ENCODE measurements at places on chromosomes 16 and 17.
A peak's percentile ranks its signal among the peaks of the same experiment; 100 is the strongest.

- DNase-seq = no peak
Observed at GRCh38 chr16:49923411-49923810, 67.5 kb upstream of the ZNF423 start.

- no peak for DNase-seq
Observed at GRCh38 chr17:83030432-83030831, 49.0 kb upstream of the METRNL start.

- DNase-seq = no peak
Observed at GRCh38 chr17:15348021-15348420, 6.6 kb upstream of the TEKT3 start.

DNA sequence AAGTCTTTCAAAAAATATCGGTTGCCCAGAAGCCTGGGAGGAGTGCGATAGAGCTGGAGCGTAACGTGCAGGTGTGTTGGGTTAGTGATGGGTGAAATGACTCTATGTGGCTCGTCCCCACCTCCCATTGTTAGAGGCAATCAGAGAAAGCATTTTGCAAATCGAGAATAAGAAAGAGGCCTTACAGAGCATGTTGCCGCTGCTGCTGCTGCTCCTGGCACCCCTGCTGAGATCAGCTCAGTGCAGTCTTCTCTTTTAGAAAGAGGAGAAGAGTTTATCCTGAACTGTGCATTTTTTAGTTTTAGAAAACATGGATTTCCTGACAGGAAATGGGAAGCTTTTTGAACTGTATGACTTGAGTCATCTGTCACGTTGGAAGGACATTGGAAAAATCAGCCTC, 774.5 kb upstream of the RBFOX1 start:
- DNase-seq = no peak

DNA sequence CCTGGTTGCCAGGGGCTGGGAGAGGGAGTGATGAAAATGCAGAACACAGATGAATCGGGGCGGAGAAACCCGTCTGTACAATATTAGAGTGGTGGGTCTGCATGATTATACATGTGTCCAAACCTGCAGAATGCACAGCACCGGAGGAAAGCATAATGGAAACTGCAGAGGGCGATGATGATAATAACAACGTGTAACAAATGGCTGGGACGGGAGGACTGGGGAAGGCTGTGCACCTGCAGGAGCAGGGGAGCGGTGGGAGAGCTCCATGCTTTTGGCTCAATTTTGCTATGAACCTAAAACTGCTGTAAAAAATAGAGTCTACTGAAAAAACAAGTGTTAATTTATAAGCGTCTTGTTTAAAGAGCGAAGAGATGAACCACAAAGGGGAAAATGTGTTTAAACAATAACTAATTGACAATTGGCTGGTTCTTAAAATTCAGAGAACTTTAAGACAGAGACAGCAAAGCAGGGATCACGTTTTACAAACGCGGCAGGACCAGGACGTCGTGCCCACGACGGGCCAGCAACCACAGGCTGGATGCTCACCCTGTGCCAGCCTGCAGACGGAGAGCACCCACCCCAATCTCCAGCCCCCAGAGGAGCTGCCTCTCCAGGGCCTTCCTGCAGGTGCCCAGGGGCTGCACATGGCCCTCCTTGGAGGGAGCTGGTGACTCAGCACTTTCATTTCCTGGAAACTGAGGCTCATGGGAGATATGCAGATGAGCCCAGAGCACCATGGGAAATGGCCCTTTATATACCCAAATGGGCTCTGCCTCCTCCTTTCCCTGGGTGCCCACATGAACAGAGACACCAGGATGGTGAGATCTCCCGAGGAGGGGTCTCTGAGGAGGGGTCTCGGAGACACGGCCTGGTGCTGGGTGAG, at the start of gene TEX19:
TSS of gene TEX19 (plus strand) at position 783 of the 886 bp plus-strand sequence. CDS start 2,904 bp downstream, outside the sequence.
- DNase-seq = peak; percentile 41

DNA sequence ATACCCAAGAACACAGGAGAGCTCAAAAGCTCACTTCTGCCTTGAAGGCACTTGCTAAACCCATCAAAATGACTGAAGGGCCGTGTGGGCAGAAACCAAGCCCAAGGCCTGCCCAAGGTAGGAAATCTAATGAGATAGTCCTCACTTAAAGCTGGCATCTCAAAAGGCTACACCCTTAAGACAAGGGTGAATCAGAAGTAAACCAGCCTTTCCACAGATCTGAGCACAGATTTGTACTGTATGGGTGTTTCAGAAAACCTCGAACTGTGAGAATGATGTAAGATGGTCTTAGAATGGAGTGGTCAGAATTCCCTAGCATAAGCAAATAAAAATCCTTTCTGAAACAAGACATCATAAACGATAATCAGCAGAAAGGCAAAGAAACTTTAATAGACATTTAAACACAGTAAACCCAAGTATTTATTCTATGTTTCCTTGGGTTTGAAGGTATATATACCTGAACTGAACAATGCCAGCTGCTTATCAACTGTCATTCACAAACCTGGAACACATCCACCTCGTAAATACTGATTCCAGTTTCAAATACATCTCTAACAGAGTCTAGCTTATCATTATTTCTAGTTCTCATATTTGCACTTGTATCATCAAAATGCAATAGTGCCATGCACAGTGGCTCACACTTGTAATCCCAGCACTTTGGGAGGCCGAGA, 37.8 kb downstream of the GLG1 start:
- DNase-seq = no peak

DNA sequence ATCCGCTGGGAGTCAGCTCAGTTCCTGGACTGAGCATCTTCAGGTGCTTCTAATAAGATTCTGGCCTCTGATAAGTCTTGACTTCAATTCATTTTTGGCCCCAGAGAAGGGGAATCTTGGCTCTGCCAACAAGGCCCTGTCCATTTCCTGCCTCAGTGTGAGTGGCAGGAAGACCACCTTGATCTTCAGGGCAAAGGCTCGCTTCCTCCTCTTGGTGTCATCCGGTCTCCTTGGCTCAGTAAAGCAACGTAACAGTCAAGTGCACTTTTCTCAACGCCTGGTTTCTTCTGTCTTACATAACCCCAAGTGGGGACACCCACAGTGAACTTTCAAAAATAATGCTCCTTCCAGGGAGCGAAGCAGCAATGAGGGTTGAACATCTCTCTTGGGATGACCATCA, 169.8 kb downstream of the PRKCB start:
- DNase-seq = no peak

DNA sequence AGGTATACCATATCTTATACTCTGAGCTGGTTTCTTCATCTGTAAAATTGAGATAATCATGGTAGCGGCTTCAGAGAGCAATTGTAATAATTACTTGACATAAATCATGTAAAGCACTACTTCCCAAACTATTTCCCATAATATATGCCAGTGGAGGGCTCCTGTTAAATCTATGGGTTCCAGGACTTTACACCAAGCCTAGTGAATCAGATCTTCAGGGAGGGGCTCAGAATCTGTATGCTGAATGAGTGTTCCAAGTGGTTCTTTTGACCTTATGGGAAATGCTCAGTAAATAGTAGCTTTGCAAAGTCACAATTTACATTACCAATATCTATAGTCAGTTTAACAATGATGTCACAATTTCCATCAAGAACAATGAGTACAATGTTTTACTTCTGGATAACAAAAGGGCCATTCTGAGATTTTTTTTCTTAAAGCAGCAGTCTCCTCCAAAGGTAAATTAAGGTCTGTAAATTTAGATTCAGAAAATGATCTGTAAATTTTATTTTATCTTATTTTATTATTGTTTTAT, 50.9 kb upstream of the NLK start:
- no peak for DNase-seq
